Ascending aorta (tissue), 2 donors: ENCODE measurements at places on chromosomes 4 and X.

DNA sequence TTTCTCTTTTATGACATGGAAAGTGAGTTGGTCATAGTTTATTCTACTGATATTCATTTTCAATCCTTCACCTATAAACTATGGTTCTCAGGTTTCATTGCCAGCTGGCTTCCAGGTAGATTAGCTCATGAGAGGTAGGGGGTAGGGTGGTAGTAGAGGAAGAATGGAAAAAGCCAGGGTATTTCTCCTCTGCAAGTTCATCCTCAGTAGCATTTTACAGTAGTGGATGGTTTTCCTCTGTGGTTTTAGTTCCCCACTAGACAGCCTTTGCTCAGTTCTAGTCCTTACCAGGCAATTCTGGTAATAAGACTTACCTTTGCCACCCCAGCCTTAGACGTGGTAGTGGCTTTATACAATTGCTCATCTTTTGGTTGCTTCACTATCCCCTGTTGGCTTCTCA is 8.9 kb upstream of the NAA11 start:
- DNase-seq, result no peak

- DNase-seq, result no peak
Measured at GRCh38 chr4:17358241-17358640, 153.6 kb downstream of the QDPR start.

DNA sequence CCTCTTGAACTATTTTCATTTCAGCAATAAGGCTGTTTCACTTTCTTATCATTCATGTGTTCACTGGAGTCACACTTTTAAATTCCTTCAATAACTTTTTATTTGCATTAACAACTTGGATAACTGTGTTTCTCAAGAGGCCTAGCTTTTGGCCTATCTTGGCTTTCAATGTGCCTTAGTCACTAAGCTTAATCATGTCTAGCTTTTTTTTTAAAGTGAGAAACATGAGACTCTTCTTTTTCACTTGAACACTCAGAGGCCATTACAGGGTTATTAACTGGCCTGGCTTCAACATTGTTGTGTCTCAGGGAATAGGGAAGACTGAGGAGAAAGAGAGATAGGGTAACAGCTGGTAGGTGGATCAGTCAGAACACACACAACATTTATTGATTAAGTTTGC is 64.0 kb upstream of the VCX2 start:
- DNase-seq, result no peak

DNA sequence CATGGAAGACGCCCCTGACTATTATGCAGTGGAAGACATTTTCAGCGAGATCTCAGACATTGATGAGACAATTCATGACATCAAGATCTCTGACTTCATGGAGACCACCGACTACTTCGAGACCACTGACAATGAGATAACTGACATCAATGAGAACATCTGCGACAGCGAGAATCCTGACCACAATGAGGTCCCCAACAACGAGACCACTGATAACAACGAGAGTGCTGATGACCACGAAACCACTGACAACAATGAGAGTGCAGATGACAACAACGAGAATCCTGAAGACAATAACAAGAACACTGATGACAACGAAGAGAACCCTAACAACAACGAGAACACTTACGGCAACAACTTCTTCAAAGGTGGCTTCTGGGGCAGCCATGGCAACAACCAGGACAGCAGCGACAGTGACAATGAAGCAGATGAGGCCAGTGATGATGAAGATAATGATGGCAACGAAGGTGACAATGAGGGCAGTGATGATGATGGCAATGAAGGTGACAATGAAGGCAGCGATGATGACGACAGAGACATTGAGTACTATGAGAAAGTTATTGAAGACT is 3.6 kb downstream of the TSPYL2 start:
- no peak for DNase-seq

DNA sequence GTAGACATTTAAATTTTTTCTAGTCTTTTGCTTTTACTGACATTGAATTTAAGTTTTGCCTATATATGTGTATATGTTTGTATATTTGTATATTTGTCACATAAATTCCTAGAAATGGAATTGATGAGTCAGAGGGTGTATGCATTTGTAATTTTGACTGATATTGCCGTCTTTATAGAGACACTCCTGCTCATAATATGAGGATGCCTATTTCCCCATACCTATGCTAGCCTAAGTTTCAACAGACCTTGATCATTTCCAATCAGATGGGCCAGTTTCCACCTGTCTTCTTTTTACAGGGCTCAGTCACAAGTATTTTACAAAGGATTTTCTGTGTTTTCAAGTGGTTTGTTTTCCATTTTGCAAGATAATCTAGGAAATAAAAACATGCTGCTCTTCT is 10.8 kb downstream of the PDLIM5 start:
- no peak for DNase-seq

GRCh38 chr4:81966676-81967075 is 407.1 kb downstream of the HNRNPD start:
- DNase-seq, result no peak

GRCh38 chr4:78720994-78721677 is 55.0 kb upstream of the BMP2K start:
- no peak for DNase-seq

- DNase-seq, result no peak
Measured at GRCh38 chr4:169745291-169745690, 12.5 kb downstream of the HPF1 start.

DNA sequence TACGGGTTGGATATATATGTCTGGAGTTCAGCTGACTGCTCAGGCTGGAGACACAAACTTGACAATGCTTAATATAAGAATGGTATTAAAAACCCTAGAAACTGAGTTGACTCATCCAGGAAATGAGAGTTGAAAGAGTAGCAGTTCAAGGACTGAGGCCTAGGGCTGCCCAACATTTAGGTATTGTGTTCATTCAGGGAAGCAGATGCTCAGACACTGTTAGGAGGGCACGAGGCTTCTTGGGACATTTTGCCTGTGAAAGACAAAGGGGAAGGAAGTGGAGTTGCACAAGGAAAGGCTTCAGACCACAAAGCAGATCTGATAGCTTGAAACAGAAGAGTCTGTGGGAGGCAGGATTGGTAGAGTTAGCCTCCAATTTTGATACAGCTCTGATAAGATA is 52.0 kb upstream of the HS3ST1 start:
- peak; percentile 73 for DNase-seq
